ENCODE measurements at places on chromosomes 6 and 20.

DNA sequence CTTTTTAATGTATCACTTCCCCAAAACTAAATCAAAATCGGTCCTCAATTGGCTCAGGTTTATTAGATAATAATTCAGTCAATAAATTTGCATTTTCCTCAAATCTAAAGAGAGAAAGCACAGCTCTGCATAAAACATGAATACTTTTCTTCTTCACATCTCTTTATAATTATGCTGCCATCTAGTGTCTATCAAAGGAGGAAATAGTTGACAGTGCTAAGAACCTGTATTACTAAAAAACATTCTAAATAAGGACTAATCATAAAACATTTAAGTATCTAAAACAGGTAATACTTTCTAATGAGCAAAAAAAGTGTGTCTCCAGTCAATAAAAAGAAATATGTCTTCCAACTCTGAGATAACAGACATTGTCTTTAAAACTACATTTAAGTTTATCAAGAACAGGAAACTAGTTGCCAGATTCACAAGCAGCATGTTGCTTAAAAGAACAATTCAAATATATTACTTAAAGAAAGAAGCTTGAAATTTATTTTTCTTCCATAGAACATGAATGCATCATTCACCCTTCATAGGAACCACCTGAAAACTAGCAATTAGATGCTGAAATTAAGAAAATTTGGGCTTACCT is 56.5 kb upstream of the DST start:
- DNase-seq = peak; percentile 43

- peak; percentile 42 for DNase-seq
Observed at GRCh38 chr6:50661636-50662035, 51.7 kb upstream of the TFAP2D start.

GRCh38 chr20:57707849-57708693 is 1.7 kb downstream of the PMEPA1 start:
- DNase-seq = peak; percentile 54

GRCh38 chr6:169556758-169557548 is 144.9 kb downstream of the WDR27 start:
- DNase-seq = no peak

DNA sequence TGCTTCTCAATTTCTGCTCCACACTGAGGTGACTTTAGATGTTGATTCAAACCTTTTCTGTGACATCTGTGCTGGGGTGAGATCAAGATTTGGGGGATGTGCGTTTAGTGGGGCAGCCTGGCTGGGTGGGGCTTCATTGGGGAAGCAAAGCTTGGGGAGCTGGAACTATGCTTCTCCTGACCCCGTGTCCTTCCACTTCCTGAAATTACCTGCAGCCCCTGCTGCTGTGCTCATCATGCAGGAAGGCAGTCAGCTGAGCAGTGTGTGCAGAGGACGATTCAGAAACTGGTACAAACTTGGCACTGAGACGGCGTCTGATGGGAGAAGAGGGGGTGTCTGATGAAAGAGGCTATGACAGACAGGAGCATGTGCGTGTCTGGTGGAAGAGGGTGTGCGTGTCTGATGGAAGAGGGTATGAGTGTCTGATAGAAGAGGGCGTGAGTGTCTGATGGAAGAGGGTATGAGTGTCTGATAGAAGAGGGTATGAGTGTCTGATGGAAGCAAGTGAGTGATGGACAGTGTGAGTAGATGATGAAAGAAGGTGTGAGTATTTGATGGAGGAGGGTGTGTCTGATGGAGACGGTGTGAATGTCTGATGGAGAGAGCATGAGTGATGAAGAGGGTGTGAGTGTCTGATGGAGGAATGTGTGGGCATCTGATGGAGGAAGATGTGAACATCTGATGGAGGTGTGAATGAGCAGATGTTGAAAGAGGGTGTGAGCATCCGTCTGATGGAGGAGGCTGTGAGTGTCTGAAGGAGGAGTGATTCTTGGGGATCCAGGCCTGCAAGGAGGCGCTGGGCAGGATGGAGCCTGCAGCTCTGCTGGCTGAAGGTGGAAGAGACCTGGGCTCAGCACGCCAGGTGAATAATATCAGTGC is 103.4 kb downstream of the SYCP2 start:
- DNase-seq = no peak

DNA sequence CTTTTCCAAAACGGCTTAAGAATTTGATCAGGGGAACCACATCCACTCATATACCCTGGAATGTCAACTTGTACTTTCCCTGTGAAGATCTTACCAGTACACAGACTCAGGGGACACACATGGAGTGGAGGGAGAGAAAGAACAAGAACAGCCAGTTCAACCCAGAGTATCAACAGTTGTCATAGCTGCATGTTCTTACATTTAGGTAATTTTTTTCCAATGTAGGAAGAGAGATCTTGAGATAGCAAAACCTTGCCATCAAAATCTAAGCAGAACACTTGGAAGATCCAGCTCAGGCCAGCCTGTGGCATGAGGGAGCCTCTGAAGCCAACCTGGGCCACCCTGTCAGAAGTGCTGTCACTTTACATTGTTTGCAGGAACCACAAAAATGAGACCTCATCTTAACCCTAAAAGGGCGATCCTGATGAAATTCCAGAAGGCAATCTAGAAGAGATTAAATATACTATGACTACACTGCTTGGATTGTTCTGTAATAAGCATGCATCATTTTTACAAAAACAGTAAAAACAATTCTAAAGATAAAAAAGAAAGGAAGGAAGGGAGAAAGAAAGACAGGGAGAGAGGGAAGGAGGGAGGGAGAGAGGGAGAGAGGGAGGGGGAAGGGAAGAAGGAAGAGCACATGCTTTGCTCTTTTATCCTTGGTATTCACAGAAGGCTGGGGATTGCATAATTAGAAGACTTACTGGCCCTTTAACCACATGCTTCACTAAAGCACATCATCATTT is 124.7 kb upstream of the TCF21 start:
- peak; percentile 22 for DNase-seq

GRCh38 chr6:123091896-123092271 is 95.8 kb downstream of the CLVS2 start:
- no peak for DNase-seq

DNA sequence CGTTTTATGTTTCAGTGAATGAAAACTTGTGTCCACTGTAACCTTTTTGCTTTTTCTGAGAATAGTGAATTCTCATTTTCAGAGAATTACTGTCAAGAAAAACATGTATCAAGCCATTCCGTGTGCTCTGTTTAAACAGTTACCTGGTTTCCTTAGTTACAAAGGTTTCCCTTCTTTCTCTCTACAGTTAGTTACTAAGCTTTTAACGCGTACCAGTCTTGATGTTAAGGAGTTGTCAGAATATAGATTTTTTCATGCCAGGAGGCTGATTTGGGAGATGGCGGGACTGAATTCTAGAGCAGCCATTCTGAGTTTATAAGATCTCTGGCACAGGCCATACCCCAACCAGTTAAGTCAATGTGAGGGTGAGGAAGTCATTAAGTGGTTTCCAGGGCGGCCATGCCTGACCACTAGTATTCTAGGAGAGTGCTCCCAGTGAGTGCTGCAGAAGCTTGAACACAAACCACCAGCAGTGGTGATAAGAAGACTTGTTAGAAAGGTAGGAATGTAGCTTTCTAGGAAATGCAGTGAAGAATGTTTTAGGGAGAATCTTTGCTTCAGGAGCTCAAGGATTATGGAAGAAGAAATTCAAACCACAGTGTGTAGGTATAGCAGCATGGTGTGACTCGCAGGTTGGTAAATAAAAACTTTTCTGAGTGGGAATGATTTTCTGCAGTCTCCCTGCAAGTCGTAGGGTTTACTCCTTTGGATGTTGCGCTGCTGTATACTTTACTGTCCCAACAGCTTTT is 112.9 kb downstream of the JARID2 start:
- DNase-seq = peak; percentile 87

- no peak for DNase-seq
Observed at GRCh38 chr6:73696966-73697655, 1.1 kb downstream of the CD109 start.

- no peak for DNase-seq
Observed at GRCh38 chr20:13822459-13822858, 37.6 kb downstream of the NDUFAF5 start.

DNA sequence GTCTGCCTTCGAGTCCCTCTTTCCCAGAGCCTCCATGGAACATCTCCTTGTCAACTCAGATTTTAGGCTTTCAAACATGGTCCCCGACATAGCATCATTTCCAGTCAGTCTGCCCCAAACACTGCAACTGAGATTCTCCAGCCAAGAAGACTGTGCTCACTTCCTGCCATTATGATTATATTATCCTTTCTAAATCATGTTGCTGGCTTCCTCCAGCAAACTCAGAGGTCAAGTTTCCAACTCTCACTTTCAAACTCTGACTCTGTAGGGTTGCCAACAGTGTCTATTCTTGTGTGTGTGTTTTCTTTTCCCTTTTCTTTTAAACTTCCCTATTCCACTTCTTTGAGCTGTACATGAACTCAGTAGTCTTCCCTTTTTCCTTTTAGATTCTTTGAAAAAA is 61.2 kb upstream of the TRAF3IP2 start:
- DNase-seq = no peak

GRCh38 chr6:33208091-33208967 is at the start of gene RING1:
Gene RING1, plus strand, starts transcription at chr6:33208500. Its CDS starts 323 bp downstream, at chr6:33208823.
- DNase-seq = peak; percentile 75

DNA sequence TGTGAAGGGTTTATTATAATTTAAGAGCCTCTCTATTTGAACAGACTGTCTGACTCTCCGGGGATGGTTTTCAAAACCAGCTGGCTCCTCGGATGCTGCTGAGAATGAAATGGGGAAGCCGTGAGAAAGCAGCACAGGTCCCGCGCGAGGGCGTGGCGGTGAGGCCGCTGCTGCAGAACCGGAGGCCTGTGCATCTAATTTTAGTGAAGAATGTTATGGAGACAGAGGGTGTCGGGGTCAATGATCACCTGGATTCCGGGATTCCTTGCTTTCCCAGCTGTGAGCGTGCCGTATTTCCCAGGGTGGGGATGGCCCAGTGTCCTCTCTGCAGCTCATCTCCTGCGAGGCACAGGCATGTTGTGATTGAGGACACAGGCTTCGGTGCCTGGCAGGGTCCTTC is 348.0 kb downstream of the CDH4 start:
- no peak for DNase-seq

- DNase-seq = no peak
Observed at GRCh38 chr20:61951695-61952533, 113.8 kb downstream of the TAF4 start.

DNA sequence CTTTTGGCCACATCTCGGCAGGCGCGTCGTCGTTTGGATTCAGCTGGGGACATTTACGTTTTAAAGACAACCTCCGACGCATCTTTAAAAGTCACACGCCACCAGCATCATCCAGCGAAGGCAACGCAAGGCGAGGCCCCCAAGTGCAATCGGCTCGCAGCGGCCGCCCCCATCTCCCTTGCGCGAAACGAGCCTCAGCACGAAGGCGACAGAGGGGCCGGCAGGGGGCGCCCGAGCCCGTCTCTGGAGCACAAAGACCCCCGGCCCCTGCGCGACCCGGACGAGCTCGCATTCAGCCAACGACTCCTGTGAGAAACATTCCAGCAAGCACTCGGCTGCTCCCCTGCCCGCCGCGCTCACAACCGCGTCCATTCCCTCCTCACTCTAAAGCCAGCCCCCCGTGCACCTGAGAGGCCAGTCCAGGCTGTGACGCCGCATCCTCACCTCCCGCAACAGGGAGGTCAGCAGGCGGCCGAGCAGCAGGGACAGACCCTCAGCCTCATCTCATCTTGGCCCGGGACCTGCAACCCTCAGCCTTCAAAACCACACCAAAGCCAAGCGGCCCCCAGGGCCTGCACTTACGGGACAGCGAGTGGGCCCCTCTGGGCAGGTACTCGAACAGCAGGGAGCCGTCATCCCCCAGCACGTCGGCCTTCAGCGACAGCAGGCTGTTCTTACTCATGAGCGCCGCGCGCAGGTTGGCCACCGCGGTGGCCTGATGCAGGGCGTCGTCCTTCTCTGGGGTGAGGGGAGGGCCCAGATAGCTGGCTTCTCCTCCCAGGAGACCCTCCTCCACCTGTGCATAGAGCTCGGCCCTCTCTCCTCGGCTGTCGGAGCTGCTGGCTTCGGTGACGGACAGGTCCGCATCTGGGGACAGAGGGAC is 35.8 kb downstream of the SLC2A4RG start:
- DNase-seq = peak; percentile 6

GRCh38 chr20:59438201-59438600 is 137.8 kb downstream of the EDN3 start:
- DNase-seq = no peak

- DNase-seq = no peak
Observed at GRCh38 chr6:33442283-33442682, 12.1 kb upstream of the ZBTB9 start.

GRCh38 chr20:43583133-43583864 is 7.4 kb upstream of the IFT52 start:
- DNase-seq = no peak

- peak; percentile 81 for DNase-seq
Observed at GRCh38 chr20:22773344-22773743, 189.0 kb upstream of the FOXA2 start.

- DNase-seq = no peak
Observed at GRCh38 chr6:158361961-158362669, 49.9 kb downstream of the TULP4 start.

DNA sequence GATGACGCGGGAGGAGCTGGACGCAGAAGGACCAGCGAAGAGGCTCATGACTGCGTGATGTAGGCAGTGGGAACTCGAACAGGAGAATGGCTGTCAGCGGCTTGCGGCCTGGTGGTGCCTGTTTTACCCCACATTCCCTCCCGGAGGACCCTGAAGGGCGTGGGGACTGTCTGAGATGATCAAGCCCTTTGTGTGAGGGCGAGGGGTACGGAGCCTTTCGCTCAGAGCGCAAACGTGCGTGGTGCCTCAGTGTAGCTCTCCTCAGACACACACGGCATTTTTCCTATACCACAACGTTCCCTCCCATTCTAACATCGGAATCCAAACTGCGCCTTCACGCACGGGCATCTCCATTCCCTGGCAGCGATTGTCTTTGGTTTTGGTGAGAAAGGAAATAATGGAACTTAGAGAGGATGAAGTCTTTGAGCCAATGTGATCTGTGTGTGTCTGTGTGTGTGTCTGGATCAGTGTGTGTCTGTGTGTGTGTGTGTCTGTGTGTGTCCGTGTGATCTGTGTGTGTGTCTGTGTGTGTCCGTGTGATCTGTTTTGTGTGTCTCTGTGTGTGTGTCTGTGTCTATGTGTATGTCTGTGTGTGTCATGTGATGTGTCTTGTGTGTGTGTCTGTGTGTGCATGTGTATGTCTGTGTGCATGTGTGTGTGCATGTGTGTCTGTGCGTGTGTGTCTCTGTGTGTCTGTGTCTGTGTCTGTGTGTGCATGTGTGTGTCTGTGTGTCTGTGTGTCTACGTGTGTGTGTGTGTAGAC is 5.3 kb downstream of the PTK6 start:
- no peak for DNase-seq

DNA sequence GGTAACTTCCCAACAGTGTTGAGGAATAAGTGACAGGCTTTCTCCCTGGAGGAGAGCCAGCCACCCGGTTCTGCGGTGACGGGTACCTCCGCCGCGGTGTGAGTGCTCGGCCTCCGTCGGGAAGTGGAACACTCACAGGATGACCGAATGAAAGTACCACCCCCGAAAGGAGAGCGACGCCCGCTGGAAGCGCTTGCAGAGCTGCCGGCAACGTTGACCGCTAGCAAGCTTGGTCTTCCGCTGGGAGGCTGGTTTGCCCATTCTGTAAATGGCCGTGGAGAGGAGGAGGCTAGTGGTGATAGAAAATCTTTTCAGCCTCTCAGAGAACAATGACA is 614 bp upstream of the TMEM242 start:
- DNase-seq = peak; percentile 91

DNA sequence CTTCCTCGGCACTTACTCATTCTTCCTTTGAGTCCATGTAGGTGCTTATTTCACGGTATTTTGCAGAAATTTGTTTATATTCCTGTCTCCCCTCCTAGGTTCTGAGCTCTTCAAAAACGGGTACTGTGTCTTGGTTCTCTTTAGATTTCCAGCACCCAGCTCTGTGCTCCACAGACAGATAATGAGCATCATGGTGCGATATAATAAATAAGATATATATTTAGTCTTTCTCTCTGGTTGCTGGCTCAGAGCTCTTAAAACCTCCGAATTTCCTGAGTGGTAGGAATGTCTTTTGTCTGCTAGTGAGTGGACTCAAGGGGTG is 108.1 kb upstream of the GPR6 start:
- no peak for DNase-seq
